ENCODE measurements at places on chromosomes 3 and 15.

GRCh38 chr3:126551839-126552687 lies 6.7 kb downstream of the C3orf22 start:
- DNase-seq, result no peak

GRCh38 chr3:129972301-129972700 lies 2.2 kb upstream of the TRH start:
- DNase-seq, result no peak

- no peak for DNase-seq
These were observed 70.2 kb downstream of the FOXB1 start for GRCh38 chr15:60074181-60074885.

DNA sequence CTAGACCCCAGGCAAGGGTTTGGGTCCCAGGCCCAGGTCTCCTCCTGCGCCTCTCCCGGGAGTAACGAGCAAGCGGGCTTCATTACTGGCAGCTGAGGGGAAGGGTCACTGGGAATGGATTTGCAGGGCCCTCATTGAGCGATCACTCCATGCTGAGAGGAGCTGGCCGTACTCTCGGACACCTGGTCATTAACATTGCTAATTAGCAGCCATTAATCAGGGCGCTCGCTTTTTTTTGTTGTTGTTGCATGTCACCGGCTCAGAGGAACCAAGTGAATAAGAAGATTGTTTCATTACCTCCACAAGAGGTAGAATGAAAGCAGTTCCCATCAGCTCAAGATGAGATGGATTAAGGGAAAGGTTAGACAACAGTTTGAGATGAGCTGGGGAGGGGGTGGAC lies 293.0 kb upstream of the ATP11B start:
- no peak for DNase-seq

DNA sequence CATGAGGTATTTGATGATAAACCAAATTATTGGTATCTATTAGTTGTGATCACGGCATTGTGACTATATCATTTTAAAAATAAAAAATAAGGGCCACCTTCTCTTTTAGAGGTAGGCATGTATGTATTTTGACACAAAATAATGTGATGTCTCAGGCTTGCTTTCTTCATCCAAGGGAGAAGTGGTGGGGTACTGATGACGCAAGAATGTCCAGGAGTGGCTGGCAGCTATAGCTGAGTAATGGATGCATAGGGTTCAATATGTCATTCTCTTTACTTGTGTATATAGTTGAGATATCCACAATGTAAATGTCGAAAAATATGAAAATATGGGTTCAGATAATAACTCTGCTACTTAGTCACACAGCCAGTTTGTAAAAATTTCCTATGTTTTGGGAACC lies 46.8 kb upstream of the NSMCE3 start:
- DNase-seq, result no peak

GRCh38 chr3:122886946-122887345 lies 92.1 kb downstream of the SLC49A4 start:
- DNase-seq, result no peak

DNA sequence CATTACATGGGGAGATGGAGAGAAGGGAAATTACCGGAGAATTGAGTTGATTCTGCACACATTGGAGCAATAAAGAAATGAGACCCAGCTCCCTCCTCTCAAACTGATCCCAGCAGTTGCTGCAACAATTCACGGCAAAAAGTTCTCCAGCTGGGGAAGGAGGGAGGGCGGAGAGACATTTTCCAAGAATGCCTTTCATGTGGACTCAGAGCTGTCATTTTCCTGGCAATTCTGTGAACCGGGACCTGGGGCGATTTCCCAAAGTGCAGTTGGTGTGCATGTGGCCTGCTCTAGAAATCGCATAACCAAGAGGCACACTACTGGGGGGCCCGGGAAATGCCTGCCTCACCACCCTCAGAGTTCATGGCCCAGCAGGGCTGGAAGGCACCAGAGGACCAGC lies 48.7 kb upstream of the IREB2 start:
- DNase-seq, result no peak

DNA sequence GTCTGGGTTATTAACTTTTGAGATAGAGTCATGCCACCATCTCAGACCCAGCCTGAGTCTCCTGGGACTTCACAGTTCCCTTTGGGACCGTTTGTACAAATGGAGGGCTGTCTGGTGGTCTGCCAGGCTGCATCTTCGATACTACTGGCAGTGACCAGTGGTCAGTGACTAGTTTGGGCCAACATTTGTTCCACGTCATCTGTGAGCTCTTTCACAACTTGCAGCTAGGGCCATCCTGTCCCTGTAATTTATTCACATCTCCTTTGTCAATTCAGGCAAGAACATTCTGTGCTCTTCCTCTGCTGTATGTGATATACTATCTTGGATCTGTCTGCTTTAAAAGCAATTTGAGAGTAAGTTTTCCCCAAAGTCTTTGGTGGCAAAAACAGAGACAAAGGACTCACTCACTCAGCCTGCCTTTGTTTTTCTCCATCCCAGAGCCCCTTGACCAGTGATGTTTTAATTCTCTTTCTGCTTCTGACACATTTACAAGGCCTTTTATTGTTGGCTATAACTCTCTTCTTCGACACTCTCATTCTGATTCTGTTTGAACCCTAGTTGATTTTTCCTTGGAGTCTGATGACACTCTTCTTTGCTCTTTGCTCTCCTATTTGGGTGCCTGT lies 353.4 kb downstream of the EPHB1 start:
- DNase-seq, result no peak

DNA sequence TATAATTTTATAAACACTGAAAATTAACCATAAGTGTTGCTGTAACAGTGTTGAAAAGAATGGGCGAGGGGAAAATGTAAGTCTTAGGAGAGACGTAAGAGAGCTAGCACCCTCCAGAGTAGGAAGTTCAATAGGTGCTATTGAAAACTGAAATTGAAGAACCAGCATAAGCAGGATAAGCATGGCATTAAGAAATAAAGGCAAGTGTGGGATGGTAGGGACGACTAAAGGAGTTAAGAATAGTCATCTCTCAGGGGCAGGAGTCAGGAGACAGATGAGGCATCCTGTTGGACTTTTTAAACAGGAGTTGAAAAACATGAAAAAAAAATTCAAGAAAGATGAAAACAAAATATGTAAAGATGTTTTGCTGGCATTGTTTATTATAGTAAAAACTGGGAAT lies 43.5 kb downstream of the ABHD2 start:
- no peak for DNase-seq

DNA sequence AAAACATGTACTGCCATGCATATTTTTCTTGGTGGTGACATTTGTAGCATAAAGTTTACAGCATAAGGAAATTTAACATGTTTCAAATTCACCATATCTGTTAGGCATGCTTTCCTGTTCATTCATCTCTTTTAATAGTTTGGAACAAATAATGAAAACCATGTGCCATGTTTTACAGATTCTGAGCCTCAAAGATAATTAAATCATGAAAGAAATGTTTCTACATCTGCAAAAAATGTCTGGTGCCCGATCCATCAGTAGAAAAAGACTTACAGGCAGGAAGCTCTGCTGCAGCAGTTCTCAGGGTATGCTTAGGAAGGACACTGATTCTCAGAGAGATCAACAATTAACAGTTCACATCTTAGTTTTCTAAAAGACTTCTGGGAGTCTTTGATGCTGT lies 316.2 kb downstream of the IL5RA start:
- no peak for DNase-seq

GRCh38 chr15:23002920-23003319 lies 22.8 kb upstream of the CYFIP1 start:
- no peak for DNase-seq

GRCh38 chr3:56192001-56192400 lies 276.3 kb downstream of the ERC2 start:
- no peak for DNase-seq

GRCh38 chr3:49388289-49388820 lies 23.4 kb downstream of the RHOA start:
- no peak for DNase-seq

DNA sequence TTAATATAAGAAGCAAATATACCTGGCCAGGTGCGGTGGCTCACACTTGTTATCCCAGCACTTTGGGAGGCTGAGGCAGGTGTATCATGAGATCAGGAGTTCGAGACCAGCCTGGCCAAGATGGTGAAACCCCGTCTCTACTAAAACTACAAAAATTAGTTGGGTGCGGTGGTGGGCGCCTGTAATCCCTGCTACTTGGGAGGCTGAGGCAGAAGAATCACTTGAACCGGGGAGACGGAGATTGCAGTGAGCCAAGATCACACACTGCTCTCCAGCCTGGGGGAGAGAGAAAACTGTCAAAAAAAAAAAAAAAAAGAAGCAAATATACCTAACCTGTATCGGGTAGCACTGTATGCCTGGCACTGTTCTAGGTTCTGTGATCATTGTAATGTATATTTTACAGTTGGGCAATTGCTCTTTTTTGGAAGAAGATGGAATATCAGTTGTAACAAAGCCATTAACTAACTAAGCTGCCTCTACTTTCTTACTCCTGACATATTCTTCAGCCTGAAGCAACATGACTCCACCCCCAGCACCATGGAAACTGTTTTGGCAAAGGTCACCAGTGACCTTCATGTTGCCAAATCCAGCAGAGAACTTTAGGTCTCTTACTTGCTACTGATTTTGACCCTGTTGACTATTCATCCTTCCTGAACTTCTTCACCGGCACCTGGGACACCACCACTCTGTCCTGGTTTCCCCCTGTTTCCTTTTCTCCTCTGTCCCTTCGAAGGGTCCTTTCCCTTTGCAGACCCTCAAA lies 203.8 kb downstream of the RPLP1 start:
- DNase-seq, result no peak

DNA sequence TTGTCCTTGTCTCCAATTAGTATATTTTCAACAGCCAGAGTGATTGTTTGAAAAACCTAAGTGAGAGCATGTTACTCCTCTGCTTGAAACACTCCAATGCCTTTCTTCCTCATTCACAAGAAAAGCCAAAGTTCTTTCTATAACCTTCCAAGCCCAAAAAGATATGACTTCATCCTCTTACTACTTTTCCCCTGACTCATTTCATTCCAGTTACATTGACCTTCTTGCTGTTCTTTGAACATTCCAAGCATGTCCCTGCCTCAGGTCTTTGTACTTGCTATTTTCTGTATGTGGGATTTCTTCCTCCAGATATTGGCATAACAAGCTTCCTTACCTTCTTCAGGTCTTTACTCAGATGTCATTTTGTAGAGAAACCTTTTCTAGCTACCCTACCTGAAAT lies 28.3 kb downstream of the EHHADH start:
- no peak for DNase-seq

- no peak for DNase-seq
These were observed 98.5 kb upstream of the CCDC80 start for GRCh38 chr3:112739252-112739965.

GRCh38 chr3:197775317-197775716 lies 15.7 kb upstream of the LRCH3 start:
- DNase-seq, result no peak

DNA sequence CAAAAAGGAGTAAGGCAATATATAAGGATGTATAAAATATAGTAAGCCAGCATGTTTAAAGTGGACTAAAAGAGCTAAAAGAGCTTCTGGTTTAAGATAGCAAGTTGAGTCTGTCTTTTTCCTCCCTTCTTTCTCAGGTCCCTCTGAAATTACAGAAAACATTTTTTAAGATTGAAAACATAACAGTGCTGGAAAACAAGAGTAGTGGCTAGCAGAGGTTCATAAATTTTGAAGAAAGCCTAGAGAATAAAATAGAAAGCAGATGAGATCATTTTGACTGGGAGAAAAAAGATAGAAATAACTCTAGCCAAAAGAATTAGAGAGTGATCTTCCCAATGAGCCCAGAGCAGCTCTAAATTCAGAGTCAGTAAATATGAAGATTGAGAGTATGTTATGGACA lies 41.9 kb downstream of the ATP8B4 start:
- no peak for DNase-seq

DNA sequence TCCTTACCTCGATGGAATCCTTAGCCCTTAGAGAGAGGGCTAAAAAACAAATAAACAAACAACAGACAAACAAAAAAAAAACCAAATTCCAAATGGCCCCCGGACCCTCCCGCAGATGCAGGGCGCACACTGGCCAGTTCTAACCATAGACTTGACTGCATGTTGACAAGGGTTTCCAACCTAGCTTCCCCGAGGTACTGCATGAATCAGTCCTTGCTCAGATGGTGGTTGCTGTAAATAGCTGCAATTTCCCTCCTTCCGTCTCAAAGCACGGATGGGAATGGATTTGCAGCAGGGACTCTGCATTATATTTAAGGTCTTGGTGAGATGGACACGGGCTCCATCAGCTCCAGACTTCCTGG lies 162.8 kb downstream of the CD47 start:
- DNase-seq, result no peak

DNA sequence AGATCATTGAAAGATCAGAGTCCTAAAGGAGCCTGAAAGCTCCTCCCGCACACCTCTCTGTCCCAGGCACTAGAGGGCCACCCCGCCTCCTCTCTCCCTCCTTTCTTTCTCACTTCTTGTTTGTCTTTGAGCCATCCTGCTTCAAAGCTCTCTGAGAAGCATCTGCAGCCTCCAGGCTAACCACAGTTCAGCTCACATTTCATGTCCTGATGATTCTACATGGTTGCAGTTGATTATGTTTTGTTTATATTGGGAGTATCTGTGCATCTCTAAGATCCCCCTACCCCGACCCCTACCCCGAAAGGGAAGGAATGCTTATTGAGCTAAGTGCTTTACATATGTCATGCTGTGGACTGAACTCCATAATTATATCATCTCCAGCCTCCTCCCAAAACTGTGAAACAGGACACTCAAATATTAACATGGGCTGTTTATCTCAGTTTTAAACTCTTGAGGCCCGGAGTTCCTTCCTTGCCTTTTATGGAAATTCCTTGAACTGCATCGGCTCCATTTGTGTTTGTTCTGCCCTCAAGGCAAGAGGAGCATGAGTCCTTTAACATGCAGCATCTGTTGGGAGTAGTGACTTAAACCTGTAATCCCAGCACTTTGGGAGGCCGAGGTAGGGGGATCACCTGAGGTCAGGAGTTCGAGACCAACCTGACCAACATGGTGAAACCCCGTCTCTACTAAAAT lies 30.9 kb downstream of the MGLL start:
- DNase-seq, result no peak

DNA sequence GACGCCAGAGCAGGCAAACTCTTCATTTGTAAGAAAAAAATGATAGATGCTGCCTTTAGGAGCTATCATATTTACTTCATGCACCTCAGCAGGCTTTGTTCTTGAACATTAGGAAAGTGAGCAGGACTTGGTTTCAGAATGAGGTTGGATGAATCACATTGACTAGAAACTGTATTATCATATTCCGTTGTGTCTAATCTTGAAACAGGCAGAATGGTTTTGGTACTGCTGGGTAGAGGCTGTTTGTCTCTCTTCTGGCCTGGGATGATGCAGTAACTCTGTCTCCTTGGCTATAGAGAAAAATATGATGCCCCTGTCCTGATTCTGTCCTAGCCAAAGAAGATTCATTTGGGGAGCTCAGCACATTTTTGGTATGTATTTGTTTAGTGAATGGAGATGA lies 344.2 kb upstream of the GRM7 start:
- DNase-seq, result no peak

Measured in stimulated activated CD4-positive, alpha-beta T cell treated with anti-CD3 and anti-CD28 coated beads, TNF-alpha, amount 100 ng/mL, for 48 hours (primary cell).